ENCODE measurements at places on chromosomes 1 and 21.
A peak's percentile ranks its signal among the peaks of the same experiment; 100 is the strongest.

DNA sequence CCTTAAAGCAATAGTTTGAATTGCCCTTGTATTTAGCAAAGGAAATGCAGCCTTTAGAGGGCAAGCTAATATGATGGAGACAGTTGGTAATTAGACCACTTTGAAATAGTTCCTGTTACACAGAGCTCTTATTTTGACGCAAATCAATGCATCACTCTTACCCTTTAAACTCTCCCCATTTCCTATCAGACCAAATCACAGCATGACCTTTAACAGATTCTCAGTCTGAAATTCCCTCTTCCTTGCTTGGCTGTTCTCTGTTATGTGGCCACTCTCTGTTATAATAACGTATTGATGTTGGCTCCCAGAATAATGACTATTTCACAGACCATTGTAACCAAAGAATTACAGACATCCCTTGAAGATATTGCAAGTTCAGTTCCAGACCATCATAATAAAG, 66.9 kb upstream of the NGF start:
- no peak for DNase-seq

DNA sequence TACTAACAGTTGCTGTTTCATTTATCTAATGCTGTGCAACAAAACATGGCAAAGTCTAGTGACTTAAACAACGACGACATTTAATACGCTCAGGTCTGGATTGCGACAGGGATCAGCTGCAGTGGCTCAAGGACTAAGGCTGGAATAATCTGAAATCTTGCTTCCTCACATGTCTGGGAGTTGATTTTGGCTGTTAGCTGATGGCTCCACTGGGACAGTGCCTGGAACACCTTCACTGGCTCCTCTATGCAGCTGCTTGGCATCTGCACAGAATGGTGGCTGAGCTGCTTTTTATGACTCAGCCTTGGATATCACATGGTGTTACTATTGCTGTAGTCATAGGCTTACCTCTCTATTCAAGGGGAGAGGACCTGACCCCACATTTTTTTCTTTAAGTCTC, 24.0 kb upstream of the BTG3 start:
- DNase-seq = no peak

DNA sequence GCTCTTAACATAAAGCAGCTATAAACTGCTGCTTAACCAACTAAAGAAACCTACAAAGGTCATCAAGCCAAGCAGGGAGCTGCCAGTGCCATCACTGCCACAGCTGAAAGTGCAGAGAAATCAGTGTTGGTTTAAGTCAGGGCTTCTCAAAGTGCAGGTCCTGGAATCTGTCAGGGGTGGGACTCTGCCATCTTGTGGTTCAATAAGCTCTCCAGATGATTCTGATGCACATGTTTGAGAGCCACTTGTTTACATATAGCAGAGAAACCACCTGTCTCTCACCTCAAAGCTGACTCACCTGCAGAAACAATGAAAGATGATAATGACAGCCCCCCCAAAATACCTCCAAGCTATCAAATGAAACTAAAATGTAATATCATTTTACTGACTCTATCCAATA, 49.3 kb downstream of the SH3GLB1 start:
- peak; percentile 87 for DNase-seq

DNA sequence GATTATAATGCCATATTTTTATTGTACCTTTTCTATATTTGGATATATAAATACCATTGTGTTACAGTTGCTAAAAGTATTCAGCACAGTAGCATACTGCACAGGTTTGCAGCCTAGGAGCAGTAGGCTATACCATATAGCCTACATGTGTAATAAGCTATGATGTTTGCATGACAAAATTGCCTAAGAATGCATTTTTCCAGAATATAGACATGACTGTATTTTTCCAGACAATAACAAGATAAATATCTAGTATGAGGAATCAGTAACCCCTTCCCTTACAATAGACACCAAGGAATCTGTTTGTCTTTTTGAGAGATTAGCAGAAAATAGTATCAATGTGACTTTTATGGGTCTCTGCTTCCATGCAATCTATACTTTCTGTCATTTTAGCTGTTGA, 228.6 kb downstream of the GRIK1 start:
- DNase-seq = no peak

- DNase-seq = no peak
Observed at GRCh38 chr1:148389027-148389339, 94.1 kb downstream of the PPIAL4G start.

DNA sequence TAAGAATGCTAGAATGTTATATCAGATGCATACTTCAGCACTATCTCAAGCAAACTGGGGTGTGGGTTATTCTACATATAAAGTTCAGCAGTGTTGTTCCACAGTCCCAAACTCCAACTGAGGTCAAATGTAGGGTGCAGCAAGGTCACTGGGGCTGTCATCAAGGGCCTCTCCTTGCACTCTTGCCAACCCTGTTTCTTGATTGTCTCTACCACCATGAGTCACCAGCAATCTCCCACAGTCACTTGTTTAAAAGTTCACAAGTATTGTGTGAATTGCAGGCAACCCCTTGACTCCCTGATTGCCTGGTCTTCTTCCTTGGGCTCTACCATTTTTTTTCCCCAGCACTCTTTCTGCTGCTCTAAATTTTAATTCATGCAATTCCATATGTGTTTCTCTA, 10.6 kb downstream of the METTL18 start:
- no peak for DNase-seq

DNA sequence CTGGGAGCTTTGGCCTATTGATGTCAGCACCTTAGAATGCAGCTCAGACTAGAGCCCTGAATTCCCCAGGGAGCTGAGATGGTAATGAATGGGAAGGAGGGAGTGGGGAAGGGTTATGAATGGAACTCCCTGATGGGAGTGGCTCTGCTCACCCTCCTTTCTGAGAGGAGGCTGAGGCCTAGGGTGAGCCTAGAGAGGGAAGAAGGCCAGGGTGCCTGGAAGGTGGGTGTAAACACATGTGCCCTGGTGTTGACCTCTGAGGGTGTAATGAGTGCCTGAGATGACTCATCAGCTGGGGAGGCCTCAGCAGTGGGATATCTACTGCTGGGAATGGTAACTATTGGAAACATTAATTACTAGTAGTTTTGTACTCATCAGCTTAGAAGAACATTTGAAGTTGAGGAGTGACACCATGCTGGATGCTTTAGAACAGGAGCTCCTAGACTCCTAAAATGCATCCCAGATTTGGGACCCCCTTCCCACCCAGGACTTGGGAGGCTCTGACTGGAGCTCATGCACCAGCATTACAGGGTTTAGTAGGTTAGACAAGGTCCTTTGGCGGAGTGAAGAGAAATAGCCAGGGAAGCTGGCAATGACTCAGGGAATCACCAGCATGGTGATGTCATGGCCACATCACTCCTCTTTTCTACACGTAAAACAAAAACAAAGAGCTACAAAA, 16.0 kb upstream of the PIGV start:
- no peak for DNase-seq

DNA sequence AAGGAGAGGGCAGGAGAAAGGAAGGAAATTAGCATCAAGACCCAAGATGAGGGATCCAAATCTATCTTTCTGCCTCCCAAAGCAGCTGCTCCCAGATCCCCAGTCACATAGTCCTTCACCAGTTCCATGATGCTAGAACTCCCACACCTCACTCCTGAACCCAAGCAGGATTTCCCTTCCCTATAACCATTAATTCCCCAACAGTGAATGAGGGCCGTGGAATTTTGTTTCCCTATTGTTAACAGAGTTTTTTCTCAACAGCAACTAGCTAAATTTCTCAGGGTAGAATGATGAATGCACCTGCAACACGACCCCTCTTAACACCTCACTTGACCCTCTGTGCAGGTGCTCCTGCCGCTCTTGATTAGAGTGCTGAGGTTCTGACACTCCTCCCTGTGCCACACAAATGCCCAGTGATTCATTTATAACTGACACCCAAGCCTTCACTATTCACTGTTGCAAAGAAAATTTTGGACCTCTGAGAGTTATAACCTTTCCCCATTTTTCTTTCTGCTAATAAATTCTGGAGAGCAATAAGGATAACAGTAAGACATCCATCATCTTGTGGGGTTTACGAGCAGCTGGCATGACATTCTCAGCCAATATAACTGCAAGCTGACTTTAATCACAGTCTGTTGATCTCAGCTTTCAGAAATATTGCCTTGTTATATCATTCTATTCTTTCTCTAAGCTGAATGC, 25.4 kb upstream of the NPL start:
- DNase-seq = no peak

- no peak for DNase-seq
Observed at GRCh38 chr21:43193088-43193650, 24.4 kb downstream of the CRYAA start.

- DNase-seq = no peak
Observed at GRCh38 chr1:41535716-41536115, 51.2 kb upstream of the EDN2 start.

- no peak for DNase-seq
Observed at GRCh38 chr1:36922071-36922470, 112.2 kb downstream of the GRIK3 start.

DNA sequence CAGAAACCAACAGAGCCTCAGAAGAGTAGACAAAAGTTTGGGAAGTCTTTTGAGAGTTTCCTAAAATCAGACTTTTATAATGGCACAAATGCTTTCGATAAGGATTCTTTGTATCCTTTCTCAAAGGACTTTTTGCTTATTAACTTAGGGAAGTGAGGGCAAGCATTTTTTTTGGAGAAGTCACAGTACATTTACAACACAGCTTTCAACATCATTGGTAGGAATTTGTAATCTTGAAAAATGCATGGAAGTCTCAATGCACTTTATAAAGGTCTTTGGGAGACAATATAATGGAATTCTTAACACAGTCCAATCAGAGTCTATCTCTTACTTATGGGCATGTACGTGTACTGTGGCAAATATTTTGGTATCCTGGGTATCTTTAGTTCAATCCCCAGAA, 325.8 kb upstream of the NR5A2 start:
- DNase-seq = no peak

GRCh38 chr1:25199819-25200620, 32.3 kb downstream of the SYF2 start:
- DNase-seq = no peak

- DNase-seq = peak; percentile 78
Observed at GRCh38 chr21:42107881-42108553, 36.9 kb downstream of the UMODL1 start.

DNA sequence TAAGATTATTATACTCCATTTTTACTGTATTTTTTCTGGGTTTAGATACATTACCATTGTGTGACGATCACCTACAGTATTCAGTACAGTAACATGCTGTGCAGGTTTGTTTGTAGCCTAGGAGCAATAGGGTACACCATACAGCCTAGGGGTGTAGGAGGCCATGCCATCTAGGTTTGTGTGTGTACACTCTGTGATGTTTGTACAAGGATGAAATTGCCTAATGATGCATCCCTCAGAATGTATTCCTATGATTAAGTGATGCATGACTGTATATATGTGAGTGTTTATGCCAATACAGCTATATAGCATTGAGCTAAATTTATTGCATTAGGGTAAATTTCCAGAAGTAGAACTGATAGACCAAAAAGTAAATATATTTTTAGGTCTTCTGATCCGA, 23.3 kb downstream of the TUFT1 start:
- peak; percentile 51 for DNase-seq

- DNase-seq = no peak
Observed at GRCh38 chr1:78673120-78673519, 23.5 kb downstream of the IFI44 start.

DNA sequence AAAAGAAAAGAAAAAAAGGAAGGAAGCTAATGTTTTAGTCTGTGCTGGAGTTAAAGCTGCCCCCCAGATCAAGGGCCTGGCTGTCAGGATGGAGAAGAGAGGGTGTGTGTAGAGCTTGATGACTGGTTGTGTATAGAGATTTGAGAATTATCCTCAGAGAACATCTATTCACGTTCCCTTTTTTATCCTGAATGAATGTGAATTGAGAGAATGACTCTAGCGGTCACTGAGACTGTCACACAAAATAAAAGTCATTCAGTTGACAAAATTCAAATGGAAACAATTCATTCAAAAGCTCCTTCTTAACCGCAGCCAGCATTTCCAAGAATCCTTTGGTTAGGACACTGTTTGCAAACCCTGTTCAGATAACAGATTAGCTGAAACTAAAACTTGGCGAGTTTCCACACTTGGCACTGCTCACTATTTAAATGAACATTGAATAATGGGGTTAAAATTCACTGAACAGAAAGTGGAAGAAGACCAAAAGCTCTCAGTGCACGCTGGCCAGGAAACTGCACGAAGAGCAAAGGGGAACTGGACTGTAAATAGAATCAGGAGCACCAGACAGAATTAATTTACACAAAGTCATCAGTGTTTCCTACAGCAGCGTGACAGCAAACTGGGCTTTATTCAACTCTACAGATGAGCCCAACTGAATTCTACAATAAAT, 13.6 kb upstream of the FAM89A start:
- no peak for DNase-seq

DNA sequence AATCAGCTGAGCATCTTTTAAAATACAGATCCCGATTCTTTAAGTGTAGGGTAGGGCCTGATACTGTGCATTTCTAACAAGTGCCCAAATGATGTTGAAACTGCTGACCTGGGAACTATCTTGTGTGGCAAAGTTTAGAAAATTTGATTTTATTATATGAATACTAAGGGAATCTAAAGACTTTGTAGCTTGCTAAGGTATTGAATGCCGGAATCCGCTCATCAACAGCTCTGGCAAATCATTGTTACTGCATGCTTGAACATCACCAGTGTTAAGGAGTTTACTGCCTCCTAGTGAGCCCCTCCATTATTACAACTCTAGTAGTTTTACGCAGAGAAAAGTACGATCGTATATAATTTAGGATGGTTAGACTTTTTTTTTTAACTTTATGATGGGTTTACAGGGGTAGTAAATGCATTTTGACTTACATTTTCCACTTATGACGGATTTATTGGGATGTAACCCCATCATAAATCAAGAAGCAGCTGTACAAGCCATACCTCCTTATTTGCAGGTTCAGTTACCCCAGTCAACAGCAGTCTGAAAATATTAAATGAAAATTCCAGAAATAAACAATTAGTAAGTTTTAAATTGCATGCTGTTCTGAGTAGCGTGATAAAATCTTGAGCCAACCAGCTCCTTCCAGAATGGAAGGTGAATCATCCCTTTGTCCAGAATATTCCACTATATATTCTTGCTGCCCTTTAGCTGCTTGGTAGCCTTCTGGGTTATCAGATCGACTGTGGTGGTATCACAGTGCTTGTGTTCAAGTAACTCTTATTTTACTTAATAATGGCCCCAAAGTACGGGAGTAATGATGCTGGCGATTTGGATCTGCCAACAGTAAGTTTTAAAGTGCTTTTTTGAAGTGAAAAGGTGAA, 892 bp downstream of the TYW3 start:
- DNase-seq = peak; percentile 77

GRCh38 chr1:30780409-30780808, 22.8 kb upstream of the LAPTM5 start:
- no peak for DNase-seq

DNA sequence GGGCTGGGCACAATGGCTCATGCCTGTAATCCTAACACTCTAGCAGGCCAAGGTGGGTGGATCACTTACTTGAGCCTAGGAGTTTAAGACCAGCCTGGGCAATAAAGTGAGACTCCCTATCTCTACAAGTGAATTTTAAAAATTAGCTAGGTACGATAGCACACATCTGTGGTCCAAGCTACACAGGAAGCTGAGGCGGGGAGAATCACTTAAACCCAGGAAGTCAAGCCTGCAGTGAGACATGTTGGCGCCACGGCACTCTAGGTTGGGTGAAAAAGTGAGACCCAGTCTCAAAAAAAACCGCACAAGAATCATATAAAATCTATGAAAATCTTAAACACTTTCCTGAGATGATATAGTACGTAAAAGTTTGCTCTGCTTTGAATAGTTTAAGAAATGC, 30.2 kb downstream of the DBT start:
- DNase-seq = no peak

- no peak for DNase-seq
Observed at GRCh38 chr1:217136895-217137205, 413.6 kb upstream of the ESRRG start.

GRCh38 chr1:61572046-61572445, 152.9 kb downstream of the TM2D1 start:
- no peak for DNase-seq
